ENCODE measurements at places on chromosomes 6 and 20. TPM values are rescaled to one million over a fixed set of nuclear protein-coding genes. Genes with fewer than 3 reads are reported as not detected.

Gene GSTA1
- total RNA-seq = not detected

Gene FILIP1
- total RNA-seq = 2.9 TPM

Gene WFDC12
- total RNA-seq = not detected

Gene ORC3
- total RNA-seq = 29.0 TPM

Gene DHX35
- total RNA-seq = 10.4 TPM

Gene SUMO4
- total RNA-seq = 3.9 TPM

Gene CFAP61
- 0.12 TPM for total RNA-seq

Gene CDYL
- total RNA-seq = 110 TPM

Gene KIF6
- 3.7 TPM for total RNA-seq

Gene JPH2
- total RNA-seq = 21.4 TPM

Gene RRAGD
- 1.5 TPM for total RNA-seq

Gene WFDC5
- total RNA-seq = not detected

Gene ZNF831
- total RNA-seq = not detected

Gene GATA5
- total RNA-seq = not detected

Gene SLC35D3
- not detected for total RNA-seq

Gene TNXB
- total RNA-seq = 4.1 TPM

Gene DCDC2
- total RNA-seq = 0.16 TPM

Gene CEP250
- 35.7 TPM for total RNA-seq

Gene APOBEC2
- not detected for total RNA-seq

Gene GPX6
- total RNA-seq = not detected

Gene PTK6
- total RNA-seq = under 0.01 TPM

Gene SNRNP48
- 11.5 TPM for total RNA-seq

Gene SEL1L2
- not detected for total RNA-seq

Gene RSPO3
- 13.6 TPM for total RNA-seq

Gene DOK5
- 21.3 TPM for total RNA-seq

Gene FABP7
- not detected for total RNA-seq

Gene NKAPL
- 0.73 TPM for total RNA-seq

Gene ARHGAP18
- 32.9 TPM for total RNA-seq

Gene FLRT3
- 2.8 TPM for total RNA-seq

Gene TSPO2
- not detected for total RNA-seq

Gene WFDC2
- not detected for total RNA-seq

Gene SLC17A5
- 39.1 TPM for total RNA-seq

Gene SOBP
- 3.5 TPM for total RNA-seq

Gene BMP6
- total RNA-seq = 2.9 TPM

Gene EDN1
- 5.3 TPM for total RNA-seq

Gene HBS1L
- total RNA-seq = 98.7 TPM

Gene CST2
- total RNA-seq = not detected

Gene FYN
- total RNA-seq = 90.9 TPM
